ENCODE measurements at places on chromosomes 4 and X.

GRCh38 chrX:35809781-35810180 lies 11.6 kb downstream of the MAGEB16 start:
- DNase-seq = no peak

- no peak for DNase-seq
Measured at GRCh38 chr4:90030953-90031352, 96.2 kb upstream of the CCSER1 start.

GRCh38 chr4:72340803-72341431 lies 228.1 kb downstream of the ADAMTS3 start:
- DNase-seq = no peak

GRCh38 chr4:22824091-22824490 lies 131.4 kb downstream of the GBA3 start:
- no peak for DNase-seq

DNA sequence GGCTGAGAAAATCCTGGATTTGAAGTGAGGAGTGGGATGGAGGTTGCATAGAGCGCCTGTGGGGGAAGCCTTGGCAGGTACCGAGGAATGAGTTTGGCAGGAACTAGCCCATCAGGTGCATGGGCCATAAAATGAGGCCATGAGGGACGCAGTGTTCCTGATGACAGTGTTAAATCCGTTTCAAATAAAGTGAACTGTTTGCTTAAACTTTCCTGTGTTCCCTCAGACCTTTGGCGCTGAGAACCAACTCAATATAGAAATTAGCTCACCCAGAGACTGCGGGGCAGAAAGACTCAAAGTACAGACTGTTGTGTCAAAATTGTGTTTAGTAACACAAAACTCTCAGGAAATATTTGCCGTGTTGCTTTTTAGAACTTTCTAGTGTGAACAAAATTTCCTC lies 250.0 kb upstream of the NR3C2 start:
- no peak for DNase-seq

GRCh38 chrX:2261831-2262667 lies 238.7 kb downstream of the DHRSX start:
- no peak for DNase-seq

- DNase-seq = no peak
Measured at GRCh38 chrX:154654372-154654771, 993 bp upstream of the CTAG2 start.

GRCh38 chr4:186701273-186701672 lies 22.4 kb downstream of the FAT1 start:
- peak; percentile 59 for DNase-seq

GRCh38 chrX:68498044-68498507 lies 775 bp upstream of the YIPF6 start:
- peak; percentile 37 for DNase-seq

GRCh38 chr4:105622269-105622668 lies 69.8 kb downstream of the ARHGEF38 start:
- peak; percentile 29 for DNase-seq

DNA sequence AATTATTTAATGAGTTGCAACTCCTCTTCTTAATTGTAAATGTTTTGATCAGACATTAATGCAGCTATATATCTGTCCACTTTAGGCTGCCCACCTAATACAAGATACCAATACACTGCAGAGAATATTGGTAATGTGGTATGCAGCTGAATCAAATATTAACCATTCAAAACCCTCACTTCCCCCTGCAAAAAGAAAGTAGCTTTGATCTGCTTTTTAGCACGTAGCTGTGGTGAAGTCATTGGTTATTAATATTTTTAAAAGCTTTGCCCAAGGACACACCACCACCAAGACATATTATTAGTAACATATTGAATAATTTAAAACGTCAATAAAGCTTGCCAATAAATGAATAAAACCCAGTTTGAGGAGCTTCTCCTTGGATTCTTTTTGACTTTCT lies 28.6 kb upstream of the CYP2U1 start:
- DNase-seq = no peak

DNA sequence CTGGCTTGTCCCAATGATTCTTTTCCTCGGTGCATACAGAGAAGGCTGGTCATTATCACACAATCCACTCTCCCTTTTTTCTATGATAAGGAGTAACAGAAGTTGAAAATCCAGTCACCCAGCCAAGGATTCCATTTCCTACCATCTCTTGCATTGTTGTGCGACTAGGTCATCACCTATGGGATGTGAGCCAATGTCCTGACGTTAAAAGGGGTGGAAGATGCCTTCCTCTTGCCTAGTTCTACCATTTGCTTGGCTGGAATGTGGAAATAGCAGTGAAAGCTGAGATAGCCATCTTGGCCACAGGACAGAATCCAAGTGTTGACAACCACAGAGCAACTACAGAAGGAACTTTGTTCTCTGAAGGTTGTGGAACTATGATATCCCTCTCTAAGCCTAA lies 132.2 kb upstream of the KIT start:
- DNase-seq = peak; percentile 92

- peak; percentile 63 for DNase-seq
Measured at GRCh38 chr4:83282049-83282535, 2.5 kb downstream of the COQ2 start.

GRCh38 chrX:39816871-39817731 lies 280.7 kb downstream of the BCOR start:
- DNase-seq = peak; percentile 50

All from fibroblast of skin of abdomen (primary cell).